Stimulated activated naive CD4-positive, alpha-beta T cell (primary cell): ENCODE measurements at places on chromosomes 3 and 15.

- no peak for DNase-seq
Observed at GRCh38 chr15:100661156-100661555, 58.8 kb downstream of the ASB7 start.

GRCh38 chr3:11718637-11719405 lies 75.1 kb upstream of the VGLL4 start:
- DNase-seq: peak; percentile 29

- no peak for DNase-seq
Observed at GRCh38 chr3:46701181-46701939, at the start of gene TMIE. Gene TMIE (plus strand): TSS chr3:46701392. CDS start chr3:46701488, 96 bp downstream.

DNA sequence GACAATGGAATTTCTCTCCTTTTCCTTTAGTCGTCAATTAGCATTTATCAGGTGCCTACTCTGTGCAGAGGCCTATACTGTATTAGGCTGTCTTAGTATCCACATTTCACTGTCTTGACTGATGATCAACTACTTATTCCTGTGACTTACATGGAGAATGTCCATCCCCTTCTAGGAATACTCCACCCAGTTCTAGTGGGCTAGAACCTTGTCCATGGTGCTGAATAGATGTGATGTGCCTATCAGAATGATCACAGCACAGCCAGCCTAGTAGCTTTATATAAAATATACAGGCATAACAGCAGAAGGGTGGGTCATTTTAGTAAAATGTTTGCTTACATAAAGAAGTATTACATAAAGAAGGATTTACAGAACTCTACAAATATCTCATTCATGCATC lies 621.4 kb downstream of the PDCD6IP start:
- DNase-seq: no peak

- DNase-seq: no peak
Observed at GRCh38 chr3:57544181-57545125, at the start of gene DNAH12. Gene DNAH12 (minus strand): TSS chr3:57544344. CDS start chr3:57542870, 1,474 bp downstream.

DNA sequence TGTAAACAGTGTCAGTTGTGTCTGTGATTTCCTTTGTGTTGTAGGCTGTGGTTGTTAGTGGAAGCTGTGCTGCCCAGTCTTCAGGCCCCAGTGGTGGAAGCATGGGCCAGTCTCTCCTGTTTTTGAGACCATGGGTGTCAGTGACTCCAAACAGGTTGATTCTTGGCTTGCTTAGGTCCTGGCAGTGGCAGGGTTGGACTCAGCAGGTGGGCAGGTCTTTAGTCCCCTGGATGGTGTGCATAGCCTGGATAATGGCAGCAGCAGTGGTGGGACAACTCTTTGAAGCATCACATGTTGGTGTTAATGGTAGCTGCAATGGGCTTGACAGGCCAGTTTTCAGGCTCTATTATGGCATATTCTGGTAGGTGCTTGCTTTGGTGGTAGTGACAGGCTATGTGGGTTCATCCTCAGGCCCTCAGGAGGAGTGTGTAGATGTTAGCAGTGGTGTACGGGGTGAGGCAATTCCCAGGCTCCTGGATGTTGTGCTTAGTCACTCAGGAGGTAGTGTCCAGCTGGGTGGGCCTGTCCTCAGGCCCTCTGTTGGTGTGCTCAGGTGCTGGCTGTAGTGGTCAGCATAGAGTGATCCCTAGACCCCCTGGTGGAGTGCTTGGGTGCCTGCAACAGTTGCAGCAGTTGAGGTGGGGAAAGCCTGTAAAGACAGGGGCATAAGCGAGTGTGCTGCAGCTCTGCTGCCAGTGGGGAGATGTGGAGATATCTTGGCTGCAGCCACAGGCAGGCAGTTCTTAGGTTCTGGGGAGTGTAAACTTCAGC lies 596.7 kb downstream of the PDCD6IP start:
- no peak for DNase-seq

DNA sequence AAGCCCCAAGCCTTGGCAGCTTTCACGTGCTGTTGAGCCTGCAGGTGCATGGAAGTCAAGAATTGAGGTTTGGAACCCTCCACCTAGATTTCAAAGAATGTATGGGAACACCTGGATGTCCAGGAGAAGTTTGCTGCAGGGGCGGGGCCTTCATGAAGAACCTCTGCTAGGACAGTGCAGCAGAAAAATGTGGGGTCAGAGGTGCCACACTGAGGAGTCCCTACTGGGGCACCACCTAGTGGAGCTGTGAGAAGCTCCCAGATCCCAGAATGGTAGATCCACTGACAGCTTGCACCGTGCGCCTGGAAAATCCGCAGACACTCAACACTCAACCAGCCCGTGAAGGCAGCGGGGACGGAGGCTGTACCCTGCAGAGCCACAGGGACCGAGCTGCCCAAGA lies 201.6 kb downstream of the OCA2 start:
- DNase-seq: no peak
